ENCODE measurements at places on chromosomes 11 and 22. TPM values are rescaled to one million over a fixed set of nuclear protein-coding genes. Genes with fewer than 3 reads are reported as not detected.

GRCh38 chr11:105100981-105101630 is 38.5 kb downstream of the CARD18 start:
- DNase-seq: no peak

Gene CD248
- 1.1 TPM for total RNA-seq

DNA sequence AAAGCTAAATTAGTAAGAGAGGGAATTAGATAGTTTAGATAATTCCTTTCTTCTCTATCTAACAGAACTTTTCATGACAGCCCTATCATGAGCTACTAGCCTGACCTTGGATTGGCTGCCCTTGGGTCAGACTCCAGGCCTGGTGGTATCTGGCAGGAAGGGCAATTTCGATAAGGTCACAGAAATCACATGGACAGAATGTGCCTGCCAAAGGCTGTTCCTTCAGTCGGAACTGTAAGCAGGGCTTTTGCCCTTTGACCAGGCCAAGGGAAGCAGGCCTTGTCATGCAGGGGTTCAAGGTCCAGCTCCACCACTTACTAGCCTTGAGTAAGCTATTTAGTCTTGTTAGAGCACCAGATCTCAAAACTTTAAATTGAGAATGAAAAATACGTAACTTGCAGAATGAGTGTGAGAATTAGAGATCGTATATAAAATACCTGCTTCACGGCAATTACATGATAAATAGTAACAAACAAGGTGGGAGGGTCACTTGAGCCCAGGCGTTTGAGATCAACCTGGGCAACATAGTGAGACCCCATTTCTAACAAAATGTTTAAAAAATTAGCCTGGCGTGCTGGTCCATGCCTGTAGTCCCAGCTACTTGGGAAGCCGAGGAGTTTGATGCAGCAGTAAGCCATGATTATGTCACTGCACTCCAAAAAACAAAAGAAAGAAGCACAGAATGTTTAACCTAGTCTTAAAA is 60.8 kb upstream of the SC5D start:
- DNase-seq: no peak

Gene PAMR1
- total RNA-seq: not detected

Gene HEPN1
- total RNA-seq: not detected

GRCh38 chr22:38843657-38844314 is at the start of gene NPTXR:
Gene NPTXR, minus strand, starts transcription at chr22:38844028.
- DNase-seq: peak; percentile 50

DNA sequence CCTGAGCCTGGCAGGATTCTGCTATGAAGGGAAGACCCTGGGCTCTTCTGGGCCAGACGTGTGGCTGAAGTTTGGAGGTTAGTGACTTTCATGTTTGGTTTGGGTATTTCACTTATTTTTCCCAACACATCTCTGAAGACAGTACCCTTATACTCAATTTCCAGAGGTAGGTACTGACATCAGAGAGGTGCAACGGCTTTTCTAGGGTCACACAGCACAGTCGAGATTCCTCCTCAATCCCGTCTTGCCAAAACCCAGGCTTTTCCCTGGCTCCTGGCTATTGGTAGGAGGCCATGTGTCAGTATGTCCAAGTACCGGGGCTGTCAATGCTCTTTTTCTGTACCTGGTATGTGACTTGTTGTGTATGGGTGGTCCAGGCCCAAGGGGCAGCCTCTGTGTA is 6.1 kb upstream of the PMM1 start:
- DNase-seq: no peak

- DNase-seq: no peak
Measured at GRCh38 chr22:11307998-11308397, 4220.0 kb upstream of the OR11H1 start.

- DNase-seq: no peak
Measured at GRCh38 chr11:95692526-95693260, 96.9 kb downstream of the FAM76B start.

- no peak for DNase-seq
Measured at GRCh38 chr11:65292890-65293289, 21.8 kb upstream of the CDC42EP2 start.

- no peak for DNase-seq
Measured at GRCh38 chr11:7759010-7759409, 37.7 kb downstream of the OR5P2 start.

Gene CASP5
- 0.27 TPM for total RNA-seq

GRCh38 chr11:97290464-97291041 is 900.7 kb downstream of the JRKL start:
- no peak for DNase-seq

GRCh38 chr22:40473703-40474102 is 103.3 kb downstream of the SGSM3 start:
- DNase-seq: no peak

Gene TRMU
- total RNA-seq: 29.1 TPM

GRCh38 chr11:97938789-97939188 is 1082.0 kb upstream of the CNTN5 start:
- no peak for DNase-seq
